ENCODE measurements at places on chromosomes 6 and 20.
A peak's percentile ranks its signal among the peaks of the same experiment; 100 is the strongest.

DNA sequence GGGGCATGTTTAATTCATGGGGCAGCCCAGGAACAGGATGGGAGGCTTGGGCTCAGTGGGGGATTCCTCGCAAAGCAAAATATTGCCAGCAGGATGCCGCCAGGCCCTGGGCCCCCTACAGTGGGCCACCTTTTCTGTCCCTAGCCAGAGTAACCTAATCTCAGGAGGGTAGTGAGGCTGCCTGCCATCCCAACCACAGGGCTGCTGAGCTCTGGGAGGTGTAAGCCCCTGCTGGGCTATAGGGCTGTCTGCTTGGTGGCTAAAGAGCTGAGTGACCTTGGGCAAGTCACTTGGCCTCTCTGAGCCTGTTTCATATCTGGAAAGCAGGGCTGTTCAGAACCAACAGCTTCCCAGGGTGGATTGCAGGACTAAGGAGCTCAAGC lies 35.7 kb upstream of the CDH22 start:
- no peak for DNase-seq

DNA sequence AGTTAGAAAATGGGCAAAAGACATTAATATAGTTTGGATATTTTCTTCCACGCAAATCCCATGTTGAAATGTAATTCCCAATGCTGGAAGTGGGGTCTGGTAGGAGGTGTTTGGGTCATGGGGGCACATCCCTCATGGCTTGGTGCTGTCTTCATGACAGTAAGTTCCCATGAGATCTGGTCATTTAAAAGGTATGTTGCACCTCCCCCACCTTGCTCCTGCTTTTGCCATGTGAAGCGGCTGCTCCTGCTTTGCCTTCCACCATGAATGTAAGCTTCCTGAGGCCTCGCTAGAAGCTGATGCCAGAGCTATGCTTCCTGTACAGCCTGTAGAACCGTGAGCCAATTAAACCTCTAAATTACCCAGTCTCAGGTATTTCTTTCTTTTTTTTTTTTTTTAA lies 16.3 kb upstream of the TMEM14A start:
- DNase-seq: no peak

DNA sequence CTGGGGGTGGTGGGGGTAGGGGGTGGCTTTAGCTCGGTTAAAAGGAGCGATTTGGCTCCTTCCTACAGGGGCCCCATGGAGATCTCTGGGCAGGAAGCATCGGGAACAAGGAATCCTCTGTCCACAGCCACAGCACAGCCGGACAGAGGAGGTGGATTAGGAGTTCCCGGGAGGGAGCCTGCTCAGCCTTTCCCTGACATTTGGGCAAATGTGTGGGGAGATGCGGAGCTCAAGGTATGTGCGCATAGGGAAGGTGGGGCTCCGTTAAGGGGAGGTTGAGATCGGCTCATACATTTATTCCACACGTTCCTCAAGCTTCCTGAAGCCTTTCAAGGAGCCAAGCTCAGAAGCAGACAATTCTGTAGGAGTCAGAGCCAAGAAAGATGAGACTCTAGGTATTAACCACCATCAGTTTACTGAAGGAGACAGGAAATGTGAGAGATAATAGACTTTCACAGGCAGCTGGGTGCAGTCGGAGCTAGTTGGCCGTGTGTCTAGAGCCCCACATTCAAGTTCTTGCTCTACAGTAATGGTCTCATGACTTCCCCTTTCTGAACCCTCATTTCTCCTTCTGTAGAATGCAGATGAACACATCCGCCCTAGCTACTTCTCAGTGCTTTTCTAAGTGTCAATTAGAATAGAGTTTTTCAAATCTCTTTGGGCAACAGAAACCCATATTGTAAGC lies 40.8 kb upstream of the EPB41L1 start:
- DNase-seq: no peak

- no peak for DNase-seq
Observed at GRCh38 chr6:1558388-1558787, 51.3 kb upstream of the FOXC1 start.

GRCh38 chr6:47483853-47484546 lies 6.4 kb downstream of the CD2AP start:
- DNase-seq: no peak

DNA sequence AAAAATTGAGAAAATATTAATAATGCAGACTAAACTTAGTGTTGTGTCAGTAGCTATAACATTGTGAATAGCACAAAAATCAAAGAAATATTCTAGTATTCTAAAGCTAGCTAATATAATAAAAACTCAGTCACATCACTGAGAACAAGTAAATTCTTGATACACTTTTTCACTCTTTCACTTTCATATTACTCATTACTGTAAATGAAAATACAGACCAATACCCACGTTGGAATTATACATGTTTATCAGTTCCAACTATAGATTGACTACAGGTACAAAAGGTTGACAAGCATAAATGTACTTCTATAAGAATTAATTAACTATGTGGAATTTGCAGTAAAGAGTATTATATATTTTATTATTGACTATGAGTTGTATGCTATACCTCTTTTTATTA lies 1043.4 kb upstream of the FLRT3 start:
- no peak for DNase-seq

GRCh38 chr6:7846966-7847818 lies 63.4 kb downstream of the TXNDC5 start:
- no peak for DNase-seq

GRCh38 chr6:24187965-24188577 lies 62.1 kb downstream of the NRSN1 start:
- DNase-seq: no peak

DNA sequence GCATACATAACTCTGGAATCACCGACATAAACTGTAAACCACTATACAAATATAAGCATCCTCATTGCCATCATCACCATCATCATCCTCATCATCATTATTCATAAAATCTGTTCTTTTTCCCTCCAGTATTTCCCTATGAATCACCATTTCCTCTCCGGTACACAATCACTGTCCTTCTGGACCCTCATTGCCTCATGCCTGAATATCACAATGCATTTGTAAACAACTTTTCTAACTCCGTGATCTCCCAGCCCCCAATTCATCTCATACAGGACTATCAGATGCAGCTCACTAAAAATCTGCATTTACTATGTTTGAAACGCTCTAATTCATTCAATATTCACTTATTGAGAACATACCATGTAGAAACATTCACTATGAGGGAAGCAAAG lies 339.7 kb downstream of the TBC1D32 start:
- DNase-seq: no peak

- no peak for DNase-seq
Observed at GRCh38 chr20:64176551-64176950, 12.3 kb downstream of the MYT1 start.

GRCh38 chr6:152170702-152171667 lies 363.5 kb downstream of the ESR1 start:
- DNase-seq: peak; percentile 78

DNA sequence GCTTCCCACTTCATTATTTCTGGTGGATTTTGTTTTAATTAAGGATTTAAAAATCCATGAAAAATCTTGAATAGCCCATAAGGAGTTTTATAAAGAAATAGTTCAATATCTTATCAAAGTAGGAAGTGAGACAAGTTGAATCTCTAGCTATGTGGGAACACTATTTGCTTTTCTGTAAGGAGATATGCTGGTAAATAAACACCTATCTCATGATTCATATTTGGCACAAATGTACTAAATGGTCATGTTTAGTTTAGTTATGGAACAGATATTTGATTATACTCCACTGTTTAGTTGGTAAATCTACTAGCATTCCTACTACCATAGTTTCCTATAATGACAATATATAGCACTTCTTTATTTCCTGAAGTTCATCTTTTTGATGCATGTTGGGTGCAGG lies 239.9 kb upstream of the CEP162 start:
- no peak for DNase-seq

- no peak for DNase-seq
Observed at GRCh38 chr6:68628161-68628560, 6.9 kb upstream of the ADGRB3 start.

DNA sequence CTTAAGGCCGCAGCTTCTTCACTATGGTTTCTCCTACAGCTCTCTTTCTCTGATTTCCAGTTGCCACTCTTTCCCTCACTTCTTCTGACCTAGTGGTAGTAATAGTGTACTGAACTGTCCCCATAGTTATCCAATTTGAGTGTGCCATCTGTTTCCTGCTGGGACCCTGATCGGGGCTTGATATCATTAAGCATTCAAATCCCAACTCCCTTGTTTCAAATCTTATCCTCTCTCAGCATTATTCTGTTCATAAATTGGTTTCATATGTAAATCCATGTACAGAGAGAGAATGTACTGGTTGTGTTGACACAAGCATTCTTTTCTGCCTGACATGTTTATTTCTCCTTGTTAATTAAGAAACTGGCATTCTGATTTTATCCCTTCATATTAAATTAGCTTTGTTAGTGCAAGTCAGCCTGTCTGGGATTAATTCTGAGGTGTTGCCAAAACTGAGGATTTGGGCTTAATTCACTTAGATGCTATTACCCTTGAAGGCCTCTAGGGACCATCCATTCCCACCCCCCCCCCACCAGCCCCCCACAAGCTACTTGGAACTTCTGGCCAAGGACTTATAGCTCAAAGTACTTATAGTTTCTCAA lies 84.6 kb upstream of the PROKR2 start:
- no peak for DNase-seq

GRCh38 chr6:150620244-150620643 lies 20.6 kb downstream of the PLEKHG1 start:
- DNase-seq: no peak

DNA sequence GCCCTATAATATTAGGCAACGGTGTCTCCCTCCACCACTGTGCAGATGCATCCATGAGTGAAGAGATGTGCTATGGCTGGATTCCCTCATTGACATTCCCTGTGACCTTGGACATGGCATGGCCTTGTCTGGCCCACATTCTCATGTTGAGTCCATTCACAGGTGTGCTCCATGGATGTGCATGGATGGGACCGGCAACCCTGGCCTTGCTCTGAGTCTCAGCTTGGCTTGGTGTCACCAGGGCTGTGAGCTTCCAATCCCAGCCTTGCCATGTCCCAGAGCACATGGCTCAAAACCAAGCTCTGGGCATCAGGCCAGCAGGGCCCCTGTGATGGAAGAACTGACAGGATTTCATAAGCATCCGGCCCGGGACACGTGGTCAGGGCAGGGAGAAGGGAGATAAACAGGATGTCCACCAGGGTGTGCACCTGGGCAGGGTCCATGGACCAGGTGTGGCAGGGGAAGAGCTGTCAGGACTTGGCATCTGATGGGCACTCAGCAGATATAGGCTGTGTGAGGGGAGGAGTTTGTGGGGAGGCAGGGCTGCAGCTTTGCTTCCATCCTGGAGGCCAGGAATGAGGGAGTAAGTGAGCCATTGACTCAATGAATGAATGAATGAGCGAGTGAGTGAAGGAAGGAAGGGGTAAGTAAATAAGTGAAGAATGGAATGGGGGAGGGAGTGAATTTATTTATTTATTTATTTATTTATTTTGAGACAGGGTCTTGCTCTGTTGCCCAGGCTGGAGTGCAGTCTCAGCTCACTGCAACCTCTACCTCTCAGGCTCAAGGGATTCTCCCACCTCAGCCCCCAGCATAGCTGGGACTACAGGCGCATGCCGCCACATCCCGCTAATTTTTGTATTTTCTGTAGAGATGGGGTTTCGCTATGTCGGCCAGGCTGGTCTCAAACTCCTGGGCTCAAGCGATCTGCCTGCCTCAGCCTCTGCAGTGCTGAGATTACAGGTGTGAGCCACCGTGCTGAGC lies 15.7 kb downstream of the NRSN2 start:
- DNase-seq: peak; percentile 76

DNA sequence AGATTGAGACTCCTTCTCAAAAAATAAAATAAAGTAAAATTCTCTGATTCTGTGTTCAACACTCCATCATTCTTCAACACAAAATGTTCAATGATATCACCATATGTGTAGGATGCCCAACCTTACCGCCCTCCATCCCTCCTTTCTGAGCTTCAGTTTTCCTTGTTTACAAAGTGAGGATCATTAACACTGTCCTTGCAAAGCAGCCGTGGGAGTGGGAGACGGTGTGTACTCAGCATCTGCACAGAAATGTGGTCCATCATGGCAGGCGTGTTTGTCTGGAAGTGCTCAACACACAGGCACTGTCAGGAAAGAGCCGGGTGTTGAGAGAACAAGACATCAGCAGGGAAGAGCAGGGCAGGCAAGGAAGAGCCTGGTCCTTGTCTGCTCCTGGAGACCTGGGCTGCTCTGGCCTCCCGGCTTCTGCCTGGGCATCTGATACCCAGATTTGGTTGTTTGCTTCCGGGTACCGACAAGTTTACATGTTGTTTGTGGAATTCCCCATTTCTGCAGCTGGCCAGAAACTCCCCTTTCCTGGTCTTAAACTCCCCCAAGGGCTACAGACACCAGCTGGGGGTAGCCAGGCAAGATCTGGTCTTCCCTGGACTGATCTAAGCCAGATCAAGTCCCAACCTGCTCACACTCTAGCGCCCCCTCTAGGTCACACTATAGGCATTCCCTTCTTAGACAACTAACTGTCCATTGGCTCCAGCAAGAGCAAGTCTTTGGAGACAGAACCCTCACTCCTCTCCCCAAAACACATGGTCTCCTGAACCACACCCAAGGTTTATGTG lies 26.7 kb upstream of the TTPAL start:
- peak; percentile 37 for DNase-seq

DNA sequence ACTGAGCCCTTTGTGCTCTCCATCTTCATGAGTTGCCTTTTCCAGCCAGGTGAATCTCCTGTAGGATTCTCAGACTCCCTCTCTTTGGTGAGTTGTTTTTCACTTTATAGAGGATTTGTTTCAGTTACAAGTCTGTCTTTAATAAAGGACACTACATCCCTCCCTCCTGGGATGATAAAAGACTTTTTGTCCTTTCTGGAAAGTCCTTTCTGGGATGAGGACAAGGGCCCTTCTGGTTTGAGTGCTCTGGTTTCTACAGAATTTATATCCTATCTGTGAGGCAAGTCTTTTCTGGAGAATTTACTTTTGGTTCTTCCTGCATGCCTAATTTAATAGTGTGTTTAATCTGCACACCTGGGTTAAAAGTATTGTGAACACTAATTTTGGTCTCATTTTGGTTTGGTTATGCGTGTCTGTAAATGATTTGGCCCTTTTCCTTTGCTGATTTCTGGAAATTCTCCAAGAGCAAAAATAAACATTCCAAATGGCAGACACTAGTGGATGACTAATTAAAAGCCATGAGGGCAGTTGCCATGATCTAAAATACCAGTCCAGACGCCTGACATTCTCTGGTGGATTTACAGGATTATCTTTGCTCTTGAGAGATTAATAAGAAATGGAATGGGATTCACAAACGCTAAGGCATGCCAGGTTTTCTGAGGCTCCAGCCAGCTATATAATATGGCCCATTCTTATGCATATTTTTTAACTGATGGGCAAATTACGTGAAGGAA lies 44.8 kb downstream of the TCP11 start:
- DNase-seq: no peak

DNA sequence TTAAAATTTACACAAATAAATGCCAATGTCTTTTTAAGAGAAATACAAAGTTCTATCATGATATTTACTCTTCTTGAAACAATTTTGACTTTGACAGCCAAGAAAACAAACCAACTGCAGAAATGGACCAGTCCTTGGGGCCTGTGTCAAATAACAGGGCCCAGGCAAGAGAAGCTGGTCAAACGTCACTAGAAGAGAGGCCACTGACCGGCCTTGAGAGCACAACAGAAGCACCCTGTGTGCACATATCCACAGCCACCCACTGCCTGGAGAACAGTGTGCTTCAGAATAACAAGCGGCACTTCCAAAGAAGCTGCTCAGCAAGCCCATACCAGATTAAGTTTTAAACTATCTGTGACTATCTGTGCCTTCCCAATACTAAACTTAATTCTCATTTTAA lies 14.8 kb downstream of the APMAP start:
- DNase-seq: no peak
